ENCODE measurements at places on chromosomes 5 and 9. TPM values are rescaled to one million over a fixed set of nuclear protein-coding genes. Genes with fewer than 3 reads are reported as not detected.

DNA sequence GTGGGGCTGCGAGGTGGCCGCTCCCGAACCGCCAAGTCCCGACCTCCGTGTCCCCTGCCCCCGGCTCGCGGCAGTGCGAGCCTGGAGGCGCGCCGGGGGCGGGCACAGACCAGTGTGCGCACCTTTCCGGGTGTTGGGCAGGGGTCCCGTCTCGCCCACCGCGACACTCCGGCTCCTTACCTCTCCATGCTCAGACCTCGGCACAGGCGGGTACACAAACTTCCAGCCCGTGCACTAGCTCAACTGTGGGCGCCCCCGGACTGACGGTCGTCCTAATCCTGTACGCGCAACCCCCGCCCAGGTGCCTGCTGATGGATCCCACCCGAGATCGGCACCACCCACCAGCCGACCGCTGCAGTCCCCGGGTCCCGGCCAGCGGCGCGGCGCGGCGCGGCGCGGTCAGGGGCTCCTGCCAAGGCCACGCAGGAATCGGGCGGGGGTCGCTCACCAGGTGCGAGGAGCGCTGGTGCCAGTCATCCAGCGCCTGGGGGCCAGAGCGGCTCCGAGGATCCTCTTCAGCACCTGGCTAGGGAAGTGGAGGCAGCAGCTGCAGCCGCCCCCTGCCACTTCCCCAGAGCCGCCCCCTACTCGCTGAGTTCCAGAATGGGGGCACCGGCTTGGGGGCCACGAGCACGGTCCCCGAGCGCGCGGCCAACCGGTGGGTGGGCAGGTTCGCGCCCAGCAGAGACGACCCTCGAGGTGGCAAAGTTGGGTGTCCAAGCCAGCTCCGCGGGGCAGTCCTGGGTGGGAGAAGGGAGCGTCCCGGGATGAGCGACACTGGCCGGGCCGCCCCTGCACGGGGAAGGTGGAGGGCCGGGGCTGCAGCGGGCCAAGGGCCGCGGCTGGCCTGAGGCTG, 511 bp downstream of the SEMA5A start:
- DNase-seq, result no peak
- no peaks in the 10 kb centered on the region for H3K36me3 ChIP-seq
- no peak overlapping the region for H3K27ac ChIP-seq
- H3K4me1 ChIP-seq, result no peaks in the 10 kb centered on the region
- peak overlapping the region; percentile 26 for H3K4me3 ChIP-seq

- H3K36me3 ChIP-seq, result no peaks in the 10 kb centered on the region
- H3K4me3 ChIP-seq, result no peak overlapping the region
- no peak overlapping the region for H3K27ac ChIP-seq
- H3K27me3 ChIP-seq, result peaks cover 14% of the 10 kb centered on the region
- no peak for DNase-seq
Observed at GRCh38 chr5:1538276-1538675, 14.5 kb upstream of the LPCAT1 start.

The WNT8A gene
- not detected for total RNA-seq

The BHMT gene
- total RNA-seq, result not detected

The TICAM2 gene
- total RNA-seq, result 1.1 TPM

The MAN1B1 gene
- total RNA-seq, result 48.1 TPM

DNA sequence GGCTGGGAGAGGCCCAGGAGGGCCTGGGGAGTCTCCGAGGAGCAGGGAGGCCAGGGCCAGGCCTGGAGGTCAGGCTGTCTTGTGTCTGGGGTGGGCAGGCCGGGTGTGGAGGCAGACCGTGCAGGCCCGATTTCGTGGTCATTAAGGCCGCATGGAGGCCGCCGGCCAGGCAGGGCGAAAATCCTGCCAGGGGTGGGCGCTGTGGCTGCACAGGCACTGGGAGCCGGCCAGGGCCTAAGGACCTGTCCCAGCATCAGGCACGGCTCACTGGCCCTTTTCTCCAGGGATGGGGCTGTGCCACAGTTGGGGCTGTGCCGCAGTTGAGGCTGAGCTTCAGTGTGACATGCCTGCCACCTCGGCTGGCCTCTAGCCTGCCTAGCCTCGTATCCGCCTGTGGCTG, 35.9 kb downstream of the ASS1 start:
- peaks cover 14% of the 10 kb centered on the region for H3K27me3 ChIP-seq
- no peak for DNase-seq
- no peak overlapping the region for H3K27ac ChIP-seq
- no peaks in the 10 kb centered on the region for H3K36me3 ChIP-seq
- no peaks in the 10 kb centered on the region for H3K4me1 ChIP-seq

The GHR gene
- total RNA-seq, result not detected

- no peak overlapping the region for H3K27ac ChIP-seq
- no peak for DNase-seq
- peaks cover 42% of the 10 kb centered on the region for H3K4me1 ChIP-seq
- no peak overlapping the region for H3K4me3 ChIP-seq
Observed at GRCh38 chr9:77954013-77954665, 77.5 kb downstream of the GNAQ start.

DNA sequence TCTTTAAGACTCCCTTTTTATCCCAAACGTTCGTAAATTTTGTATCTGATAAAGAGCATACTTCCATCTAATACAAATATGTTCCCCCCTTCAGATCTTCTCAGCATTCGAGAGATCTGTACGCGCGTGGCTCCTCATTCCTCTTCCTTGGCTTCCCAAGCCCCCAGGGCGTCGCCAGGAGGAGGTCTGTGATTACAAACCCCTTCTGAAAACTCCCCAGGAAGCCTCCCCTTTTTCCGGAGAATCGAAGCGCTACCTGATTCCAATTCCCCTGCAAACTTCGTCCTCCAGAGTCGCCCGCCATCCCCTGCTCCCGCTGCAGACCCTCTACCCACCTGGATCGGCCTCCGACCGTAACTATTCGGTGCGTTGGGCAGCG, 19.9 kb downstream of the CDKN2A start:
- peak overlapping the region; percentile 62 for H3K27ac ChIP-seq
- DNase-seq, result no peak
- H3K27me3 ChIP-seq, result peaks cover 91% of the 10 kb centered on the region
- peaks cover 37% of the 10 kb centered on the region for H3K4me1 ChIP-seq
- peak overlapping the region; percentile 86 for H3K4me3 ChIP-seq

GRCh38 chr9:112836394-112836793, 54.3 kb downstream of the SLC46A2 start:
- peaks cover 9% of the 10 kb centered on the region for H3K36me3 ChIP-seq
- H3K27ac ChIP-seq, result no peak overlapping the region
- H3K4me3 ChIP-seq, result no peak overlapping the region
- no peak for DNase-seq
- H3K27me3 ChIP-seq, result no peaks in the 10 kb centered on the region

GRCh38 chr9:72041775-72042194, 18.6 kb downstream of the C9orf57 start:
- H3K36me3 ChIP-seq, result no peaks in the 10 kb centered on the region
- peaks cover 6% of the 10 kb centered on the region for H3K4me1 ChIP-seq
- no peak overlapping the region for H3K27ac ChIP-seq
- no peak overlapping the region for H3K4me3 ChIP-seq
- DNase-seq, result no peak
- H3K27me3 ChIP-seq, result peaks cover 11% of the 10 kb centered on the region

DNA sequence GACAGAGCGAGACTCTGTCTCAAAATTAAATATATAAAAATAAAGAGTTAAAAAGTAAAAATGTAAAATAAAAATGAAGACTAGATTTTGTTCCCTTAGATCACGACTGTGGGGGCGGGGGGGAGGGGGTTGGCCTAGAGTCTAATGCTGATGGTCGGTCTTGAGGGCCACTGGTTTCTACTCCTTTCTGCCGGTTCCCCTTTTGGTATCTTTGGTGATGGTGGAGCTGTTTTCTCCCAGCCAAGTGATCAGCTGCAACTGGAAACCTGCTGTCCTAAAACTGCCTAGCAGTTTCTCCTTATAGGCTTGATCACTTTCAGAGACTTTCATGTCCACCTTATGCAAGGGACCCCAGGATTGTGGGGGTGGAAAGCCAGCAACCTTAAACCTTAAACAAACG, 1.1 kb downstream of the SRD5A1 start:
- peaks cover 53% of the 10 kb centered on the region for H3K4me1 ChIP-seq
- H3K4me3 ChIP-seq, result peak overlapping the region; percentile 98
- peaks cover 31% of the 10 kb centered on the region for H3K36me3 ChIP-seq

DNA sequence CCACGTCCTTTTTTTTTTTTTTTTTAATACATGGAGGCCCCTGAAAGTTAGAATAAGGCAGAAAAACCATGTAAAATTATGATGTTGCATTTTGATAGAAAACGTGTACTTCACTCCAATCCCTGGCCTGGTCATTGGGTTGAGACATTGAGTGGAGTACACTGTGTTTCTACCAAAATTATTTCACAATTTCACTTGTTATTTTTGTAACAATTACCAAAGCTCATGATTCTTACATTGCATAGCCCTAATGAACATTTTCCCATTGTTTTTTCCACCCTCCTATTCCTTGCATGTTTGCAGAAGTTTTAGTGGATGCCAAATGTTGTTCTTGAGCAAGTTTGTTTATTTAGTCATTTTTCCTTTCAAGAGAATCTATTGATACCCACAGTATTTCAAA, 21.9 kb downstream of the MAMDC2 start:
- no peaks in the 10 kb centered on the region for H3K4me1 ChIP-seq
- H3K27me3 ChIP-seq, result peaks cover 3% of the 10 kb centered on the region
- no peak for DNase-seq
- no peak overlapping the region for H3K4me3 ChIP-seq

The PCDHB14 gene
- not detected for total RNA-seq

- no peaks in the 10 kb centered on the region for H3K27me3 ChIP-seq
- no peak overlapping the region for H3K27ac ChIP-seq
- H3K4me1 ChIP-seq, result peaks cover 17% of the 10 kb centered on the region
Observed at GRCh38 chr9:112783551-112783954, 33.0 kb downstream of the SNX30 start.

Data from activated T-helper 1 cell treated with anti-CD3 and anti-CD28 coated beads, Interleukin-12 subunit alpha, Interleukin-12 subunit beta, Interleukin-2, Interleukin-4 antibody, amounts not matched to agents 30 ng/mL and 10 ng/mL and 1 ng/mL, durations not matched to agents 14 hours and 24 hours and 36 hours (primary cell).